ENCODE measurements at places on chromosomes 16 and 17.

DNA sequence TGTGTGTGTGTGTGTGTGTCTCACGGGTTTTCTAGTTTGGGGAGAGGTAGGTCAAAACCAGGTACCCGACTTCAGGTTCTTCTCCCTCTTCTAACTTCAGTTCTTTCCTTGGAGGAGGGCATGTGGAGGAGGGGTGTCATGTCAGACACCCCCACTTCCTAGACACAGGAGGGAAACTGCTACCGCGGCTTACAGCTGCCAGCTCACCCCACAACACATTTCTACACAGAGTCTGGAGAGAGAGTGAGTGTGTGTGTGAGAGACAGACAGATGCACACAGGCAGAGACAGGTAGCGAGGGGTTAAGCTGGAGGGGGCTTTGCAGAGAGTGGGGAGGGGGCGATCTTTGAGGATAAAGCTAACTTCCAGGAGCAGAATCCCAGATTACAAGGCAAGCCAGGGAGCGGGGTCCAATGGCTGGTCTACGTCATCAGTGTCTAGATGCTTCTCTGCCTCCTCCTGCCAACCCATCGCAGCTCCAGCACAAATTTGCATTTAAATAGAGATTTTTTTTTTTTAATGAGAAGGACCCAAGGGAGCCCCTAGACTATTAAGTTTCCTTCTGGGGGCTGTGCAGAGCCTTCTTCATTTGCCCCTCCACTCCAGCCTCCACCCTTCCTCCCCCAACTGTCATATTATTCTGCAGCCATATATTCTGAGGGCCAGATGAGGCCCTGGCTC is 48.9 kb downstream of the MRM1 start:
- no peak for DNase-seq

DNA sequence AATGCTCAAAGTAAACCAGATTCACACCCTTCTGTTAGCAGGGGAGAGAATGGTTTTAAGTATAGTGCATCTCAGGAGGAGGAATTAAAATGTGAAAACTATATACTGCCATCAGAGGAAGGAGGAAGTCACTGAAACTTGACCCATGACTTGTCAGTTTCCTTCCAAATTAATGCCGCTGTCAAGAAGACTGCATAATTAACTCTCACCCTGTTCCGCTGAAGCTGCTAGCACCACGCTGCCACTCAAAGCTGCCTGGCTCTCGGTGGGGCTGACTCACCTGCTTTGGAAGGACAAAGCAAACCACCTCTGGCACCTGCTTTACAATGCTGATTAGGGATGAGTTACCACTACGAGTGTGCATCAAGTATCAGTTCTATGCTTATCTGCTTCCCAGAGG is 37.8 kb upstream of the ULK2 start:
- DNase-seq = no peak

GRCh38 chr16:47416869-47417268 is 44.0 kb downstream of the ITFG1 start:
- DNase-seq = no peak

DNA sequence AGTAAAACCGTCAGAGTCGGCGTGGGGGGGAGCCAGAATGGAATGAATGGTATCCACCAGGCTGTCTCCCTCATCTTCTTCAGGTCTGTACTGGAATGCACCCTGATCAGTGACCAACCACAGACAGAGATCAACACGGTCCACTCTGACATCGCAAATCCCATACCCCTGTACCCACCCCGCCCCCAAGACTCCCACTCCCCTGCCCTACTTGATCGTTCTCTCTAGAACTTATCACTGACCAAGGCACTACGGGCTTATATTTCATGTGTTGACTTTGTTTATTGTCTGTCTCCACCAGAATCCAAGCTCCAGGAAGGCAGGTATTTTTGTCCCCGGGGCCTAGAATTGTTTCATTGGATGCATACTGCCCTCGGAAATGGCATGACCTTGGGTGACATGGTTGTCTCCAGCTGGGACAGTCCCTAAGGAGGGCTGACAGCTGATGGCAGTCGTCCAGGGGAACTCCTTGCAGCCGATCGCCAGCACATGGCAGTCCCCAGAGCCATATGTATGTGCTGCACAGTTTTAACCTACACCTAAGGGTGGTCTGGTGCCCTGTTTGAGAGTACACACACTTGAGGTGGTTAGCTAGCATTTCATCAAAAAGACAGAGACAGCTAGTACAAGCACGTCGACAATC is 526 bp upstream of the MFSD6L start:
- DNase-seq = no peak

DNA sequence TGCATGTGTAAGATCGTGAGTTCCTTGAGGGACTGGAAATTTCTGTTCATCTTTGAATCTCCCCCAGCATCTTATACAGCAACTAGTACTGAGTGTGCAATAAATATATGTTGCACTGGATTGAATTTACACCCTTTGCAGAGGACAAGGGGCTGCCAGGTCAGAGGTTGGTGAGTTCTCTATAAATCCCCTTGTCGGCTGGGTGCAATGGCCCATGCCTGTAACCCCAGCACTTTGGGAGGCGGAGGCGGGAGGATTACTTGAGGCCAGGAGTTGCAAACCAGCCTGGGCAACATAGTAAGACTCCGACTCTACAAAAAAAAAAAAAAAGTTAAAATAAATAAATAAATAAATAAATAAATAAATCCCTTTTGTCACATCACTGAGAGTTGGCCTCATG is 9.4 kb upstream of the SP6 start:
- DNase-seq = no peak

DNA sequence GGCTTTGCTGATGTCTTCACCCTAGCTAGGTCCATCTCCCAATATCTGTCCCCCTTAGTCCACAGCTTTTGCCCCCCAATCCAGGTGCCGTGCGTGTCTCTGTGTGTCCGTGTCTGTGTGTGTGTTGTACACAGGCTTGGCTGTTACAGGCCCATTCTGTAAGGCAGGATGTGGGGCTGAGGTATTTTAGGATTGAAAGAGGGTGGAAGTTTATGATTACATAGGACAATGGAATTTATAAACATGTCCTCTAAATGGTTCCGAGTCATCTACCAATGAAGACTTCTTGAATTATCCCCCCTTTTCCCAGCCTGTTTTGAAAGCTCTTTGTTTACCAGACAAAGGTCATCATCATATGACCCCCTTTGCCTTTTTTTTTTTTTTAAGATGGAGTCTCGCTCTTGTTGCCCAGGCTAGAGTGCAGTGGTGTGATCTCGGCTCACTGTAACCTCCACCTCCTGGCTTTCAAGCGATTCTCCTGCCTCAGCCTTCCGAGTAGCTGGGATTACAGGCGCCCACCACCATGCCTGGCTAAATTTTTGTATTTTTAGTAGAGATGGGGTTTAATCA is 21.9 kb downstream of the ACE start:
- no peak for DNase-seq

DNA sequence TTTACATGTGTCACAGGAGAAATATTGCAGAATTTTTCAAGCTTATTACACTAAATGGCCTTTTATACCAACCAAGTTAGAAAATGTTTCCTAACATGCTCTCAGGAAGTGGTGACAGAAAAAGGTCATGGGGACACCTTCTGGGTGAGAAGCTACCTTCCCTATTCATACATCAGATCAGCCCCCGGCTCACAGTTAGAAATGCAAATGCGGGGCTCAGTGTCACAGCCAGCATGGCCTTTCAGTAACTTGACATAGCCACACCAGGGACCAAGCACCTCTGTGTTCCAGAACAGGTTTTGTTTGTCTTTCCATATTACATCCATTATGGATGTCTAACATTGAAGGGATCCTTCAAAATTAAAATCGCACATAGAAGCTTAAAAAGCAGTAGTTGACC is 59.5 kb downstream of the CHD9NB start:
- no peak for DNase-seq

DNA sequence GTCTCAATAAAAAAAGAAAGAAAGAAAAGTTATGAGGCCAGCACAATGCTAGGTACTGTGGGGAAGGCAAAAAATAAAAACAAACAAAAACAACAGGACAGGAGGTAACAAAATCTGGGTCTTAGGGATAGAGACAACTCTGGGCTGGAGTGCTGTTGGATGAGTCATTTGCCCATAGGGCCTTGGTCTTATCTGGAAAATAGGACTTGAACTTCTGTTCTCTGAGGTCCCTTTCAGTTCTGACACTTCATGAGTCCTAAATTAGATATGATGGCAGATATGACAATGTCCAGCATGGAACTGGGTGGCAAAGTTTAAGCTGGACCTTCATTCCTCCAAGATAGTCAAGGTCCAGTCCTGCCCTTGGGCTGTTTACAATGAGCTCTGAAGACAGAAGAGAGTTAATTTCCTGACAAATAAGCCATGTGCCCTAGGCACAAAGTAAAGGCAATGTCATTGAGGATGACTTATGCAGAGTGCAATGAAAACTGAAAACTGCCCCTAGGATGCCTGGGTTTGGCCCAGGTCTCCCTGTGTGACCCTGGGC is 8.9 kb upstream of the HDAC5 start:
- DNase-seq = no peak

- DNase-seq = no peak
Measured at GRCh38 chr16:22751685-22752084, 62.3 kb upstream of the HS3ST2 start.

GRCh38 chr16:4395055-4395726 is 21.2 kb downstream of the CORO7 start:
- no peak for DNase-seq

GRCh38 chr17:56358651-56359050 is 205.4 kb downstream of the ANKFN1 start:
- DNase-seq = no peak

DNA sequence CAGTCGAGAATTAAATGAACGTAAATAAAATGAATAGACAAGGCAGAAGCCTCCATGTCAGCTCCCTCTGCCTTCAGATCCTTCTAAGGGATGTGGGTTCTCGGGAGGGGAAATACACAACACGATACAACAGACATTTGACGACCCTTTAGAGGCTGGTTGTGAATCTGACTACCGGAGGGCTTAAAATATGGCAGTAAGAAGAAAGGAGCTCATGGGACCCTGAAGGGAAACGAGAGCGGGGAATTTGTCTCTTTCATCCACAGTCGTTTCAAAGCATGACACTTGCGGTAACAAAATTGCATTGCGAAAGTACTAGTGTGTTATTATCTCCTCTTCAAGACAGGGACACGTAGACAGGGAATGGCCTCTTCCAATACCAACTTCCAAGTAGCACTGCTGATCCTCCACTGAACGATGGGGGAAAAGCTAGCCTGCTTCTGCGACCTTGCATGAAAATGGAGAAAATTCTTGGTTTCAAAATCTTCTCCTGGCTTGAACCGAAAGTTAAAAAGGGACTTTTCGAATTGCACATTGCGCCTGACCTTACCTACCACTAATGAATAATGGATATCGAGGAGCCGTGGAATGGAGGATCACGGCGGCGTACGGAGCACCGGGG is 1.2 kb upstream of the TNRC6C start:
- DNase-seq = no peak

- no peak for DNase-seq
Measured at GRCh38 chr16:678858-679813, 1.1 kb upstream of the STUB1 start.

DNA sequence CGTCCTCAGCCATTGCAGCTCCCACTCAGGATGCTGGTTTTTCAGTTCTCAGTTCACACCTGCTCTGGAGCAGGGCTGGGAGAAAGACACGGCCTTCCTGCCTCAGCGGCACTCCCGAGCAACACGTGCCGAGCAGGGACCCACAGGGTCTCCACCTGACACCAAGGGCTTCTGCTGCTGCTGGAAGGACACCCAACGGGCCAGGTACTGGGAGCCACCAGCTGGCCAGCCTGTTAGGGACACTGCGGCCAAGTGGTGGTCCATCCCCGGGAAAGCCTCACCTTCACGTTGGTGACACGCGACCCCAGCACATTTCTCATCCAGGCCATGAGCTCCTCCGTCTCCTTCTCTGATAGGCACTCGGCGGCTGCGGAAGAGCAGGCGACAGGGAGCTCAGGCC is 8.1 kb downstream of the DNASE1 start:
- no peak for DNase-seq

- no peak for DNase-seq
Measured at GRCh38 chr16:4859900-4860255, 12.6 kb downstream of the UBN1 start.

- peak; percentile 47 for DNase-seq
Measured at GRCh38 chr17:40316571-40317344, 7.8 kb downstream of the RARA start.

DNA sequence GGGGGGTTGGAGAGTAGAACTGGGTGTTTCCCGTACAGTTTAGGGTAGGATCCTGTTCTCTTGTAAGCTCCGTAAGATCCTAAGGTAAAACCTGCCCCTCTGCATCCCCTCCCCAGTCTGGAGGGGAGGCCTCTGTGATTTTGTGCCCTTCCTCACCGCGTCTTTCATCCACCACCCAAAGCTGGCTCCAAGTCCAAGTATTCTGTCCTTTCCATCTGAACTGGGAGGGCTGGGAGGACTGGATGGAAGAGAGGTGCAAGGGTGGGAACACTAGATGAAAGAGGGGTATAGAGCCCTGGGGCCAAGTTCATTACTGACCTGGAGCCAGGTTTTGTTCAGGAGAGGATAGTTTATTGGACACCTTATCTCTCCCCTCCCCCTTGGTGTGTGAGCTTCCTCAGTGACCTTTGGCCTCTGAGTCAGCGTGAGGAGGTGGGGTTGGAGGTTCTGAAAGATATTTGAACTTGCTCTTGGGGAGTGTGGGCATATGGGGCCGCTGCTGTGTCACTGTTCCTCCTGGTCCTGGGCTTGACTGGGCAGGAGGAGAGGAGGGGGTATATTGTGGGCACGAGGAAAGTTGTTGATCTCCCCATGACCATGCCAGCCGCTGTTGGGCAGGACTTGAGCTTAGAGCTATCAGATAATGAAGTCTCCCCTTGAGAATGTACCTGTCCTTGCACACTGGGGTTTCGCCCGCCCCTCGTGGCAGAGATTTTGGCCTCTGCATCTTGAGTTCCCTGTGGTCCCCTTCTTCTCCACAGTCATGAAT is 1.6 kb downstream of the LASP1 start:
- DNase-seq = peak; percentile 37

- DNase-seq = no peak
Measured at GRCh38 chr17:78072961-78073360, 55.6 kb downstream of the TMC6 start.

DNA sequence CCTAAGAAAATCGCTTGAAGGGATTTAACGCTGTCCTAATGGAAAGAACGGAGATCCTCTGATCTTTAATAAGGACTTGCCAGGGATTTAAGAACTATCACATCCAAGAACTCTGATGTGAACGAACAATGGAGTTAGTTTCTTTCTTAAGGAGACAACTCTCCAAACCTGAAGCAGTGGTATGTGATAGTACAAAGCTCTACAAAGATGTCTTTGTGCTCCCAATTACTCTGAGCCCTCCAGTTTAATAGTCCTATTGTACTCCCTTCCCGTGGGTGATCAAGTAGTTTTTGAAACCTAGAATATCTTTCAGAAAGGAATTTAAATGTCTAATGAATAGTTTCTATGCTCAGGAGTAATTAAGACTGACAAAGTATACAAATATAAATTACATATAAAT is 123.8 kb downstream of the FTO start:
- DNase-seq = no peak

GRCh38 chr17:47875011-47875985 is 20.7 kb upstream of the SP2 start:
- DNase-seq = no peak

GRCh38 chr16:27429330-27429871 is 27.4 kb downstream of the IL21R start:
- DNase-seq = no peak

- no peak for DNase-seq
Measured at GRCh38 chr16:78211946-78212345, 112.5 kb downstream of the WWOX start.
